ENCODE measurements at places on chromosomes 2 and 18. TPM values are rescaled to one million over a fixed set of nuclear protein-coding genes. Genes with fewer than 3 reads are reported as not detected.

The REG1B gene
- 0.20 TPM for polyA plus RNA-seq

The RGPD3 gene
- 0.11 TPM for polyA plus RNA-seq

The IL36B gene
- not detected for polyA plus RNA-seq

The PROKR1 gene
- polyA plus RNA-seq, result 0.02 TPM

The PTH2R gene
- polyA plus RNA-seq, result not detected

The FHL2 gene
- polyA plus RNA-seq, result 410 TPM

The GYPC gene
- 113 TPM for polyA plus RNA-seq

The CXCR4 gene
- polyA plus RNA-seq, result 3.8 TPM

The DSC2 gene
- polyA plus RNA-seq, result 6.6 TPM

The KCNF1 gene
- polyA plus RNA-seq, result 0.52 TPM

The CD302 gene
- polyA plus RNA-seq, result 23.8 TPM

The LIMS2 gene
- 178 TPM for polyA plus RNA-seq

The NMUR1 gene
- polyA plus RNA-seq, result 1.0 TPM

The ERMN gene
- 0.11 TPM for polyA plus RNA-seq
